Femur (tissue), 1 donor: ENCODE measurements at places on chromosomes 4 and X.

- DNase-seq = no peak
Measured at GRCh38 chrX:71994601-71995000, 84.0 kb downstream of the NHSL2 start.

DNA sequence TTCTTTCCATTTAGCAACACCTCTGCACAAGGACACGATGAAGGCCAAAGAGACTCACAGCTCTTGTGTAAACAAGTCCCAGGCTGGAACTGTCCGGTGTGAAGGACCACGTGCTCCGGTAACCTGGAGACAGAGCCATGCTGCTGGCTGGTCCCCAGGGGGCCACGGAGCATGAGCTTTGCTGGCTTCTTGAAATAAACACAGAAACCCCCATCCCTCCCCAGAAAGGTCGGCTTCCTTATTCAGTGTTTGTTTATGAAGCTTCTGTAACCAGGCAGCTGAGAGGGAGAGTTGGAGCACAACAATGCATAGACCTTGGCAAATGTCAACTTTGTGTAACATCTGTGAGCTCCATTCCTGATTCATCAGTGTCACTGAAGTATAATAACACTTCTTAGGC lies 109.4 kb downstream of the GPR143 start:
- peak; percentile 51 for DNase-seq

- no peak for DNase-seq
Measured at GRCh38 chr4:75654905-75655304, 18.3 kb downstream of the G3BP2 start.

- no peak for DNase-seq
Measured at GRCh38 chr4:141567326-141567915, 69.0 kb upstream of the IL15 start.

- DNase-seq = no peak
Measured at GRCh38 chr4:168503652-168504362, 7.0 kb downstream of the PALLD start.

DNA sequence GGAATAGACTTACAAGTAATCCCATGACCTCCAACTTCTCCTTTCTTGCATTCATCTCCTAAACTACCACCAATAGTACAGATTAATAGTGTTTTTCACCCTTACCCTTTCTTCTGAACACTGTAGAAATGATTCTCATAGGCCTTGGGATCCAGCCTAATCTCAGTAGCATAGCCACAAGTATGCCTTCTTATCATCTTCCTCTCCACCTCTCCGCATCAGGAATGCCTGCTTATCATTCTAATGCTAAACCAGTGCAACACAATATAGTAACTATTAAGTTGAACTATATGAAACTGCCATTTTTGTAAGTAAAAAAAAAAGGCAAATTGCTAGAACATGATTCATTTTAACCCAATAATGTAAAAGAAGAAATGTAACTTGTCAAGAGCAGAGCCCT lies 79.5 kb upstream of the IL2 start:
- no peak for DNase-seq

DNA sequence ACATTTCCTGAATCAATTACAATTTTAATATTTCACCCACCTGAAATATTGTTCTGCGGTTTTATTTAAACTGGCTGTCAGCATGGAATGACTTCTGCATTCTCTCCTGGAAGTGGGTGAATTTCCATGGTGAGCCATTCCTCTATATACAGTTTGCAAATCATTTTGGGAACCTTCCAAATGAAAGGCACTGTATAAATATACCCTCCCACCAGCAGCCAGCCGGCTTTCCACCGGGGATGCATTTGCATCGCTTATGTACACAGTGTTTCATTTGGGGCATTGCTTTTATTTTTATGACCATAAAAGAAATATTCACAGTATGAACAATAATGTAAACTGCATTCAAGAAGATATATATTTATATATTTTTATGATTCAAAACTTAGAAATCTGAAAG lies 4.7 kb upstream of the IL1RAPL1 start:
- no peak for DNase-seq

GRCh38 chr4:40234519-40235039 lies 37.7 kb downstream of the RHOH start:
- DNase-seq = no peak

DNA sequence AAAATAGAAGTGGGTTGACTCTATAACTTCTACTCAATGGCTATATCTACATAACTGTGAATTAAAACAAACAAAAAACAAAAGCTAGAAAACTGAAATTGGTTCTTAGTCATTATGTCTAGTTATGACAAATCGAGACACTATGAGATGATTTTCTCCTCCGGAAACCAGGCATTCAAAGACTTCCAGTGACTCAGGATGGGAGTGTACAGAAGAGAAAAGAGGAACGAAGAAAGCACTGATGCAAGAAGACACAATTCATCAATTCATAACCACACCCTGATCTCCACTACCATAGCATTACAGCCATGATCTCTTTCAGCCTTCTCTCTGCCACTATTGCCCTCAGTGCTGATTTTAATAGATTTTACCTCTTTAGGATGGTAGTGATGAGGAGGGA lies 253.6 kb downstream of the CBLL2 start:
- DNase-seq = no peak

DNA sequence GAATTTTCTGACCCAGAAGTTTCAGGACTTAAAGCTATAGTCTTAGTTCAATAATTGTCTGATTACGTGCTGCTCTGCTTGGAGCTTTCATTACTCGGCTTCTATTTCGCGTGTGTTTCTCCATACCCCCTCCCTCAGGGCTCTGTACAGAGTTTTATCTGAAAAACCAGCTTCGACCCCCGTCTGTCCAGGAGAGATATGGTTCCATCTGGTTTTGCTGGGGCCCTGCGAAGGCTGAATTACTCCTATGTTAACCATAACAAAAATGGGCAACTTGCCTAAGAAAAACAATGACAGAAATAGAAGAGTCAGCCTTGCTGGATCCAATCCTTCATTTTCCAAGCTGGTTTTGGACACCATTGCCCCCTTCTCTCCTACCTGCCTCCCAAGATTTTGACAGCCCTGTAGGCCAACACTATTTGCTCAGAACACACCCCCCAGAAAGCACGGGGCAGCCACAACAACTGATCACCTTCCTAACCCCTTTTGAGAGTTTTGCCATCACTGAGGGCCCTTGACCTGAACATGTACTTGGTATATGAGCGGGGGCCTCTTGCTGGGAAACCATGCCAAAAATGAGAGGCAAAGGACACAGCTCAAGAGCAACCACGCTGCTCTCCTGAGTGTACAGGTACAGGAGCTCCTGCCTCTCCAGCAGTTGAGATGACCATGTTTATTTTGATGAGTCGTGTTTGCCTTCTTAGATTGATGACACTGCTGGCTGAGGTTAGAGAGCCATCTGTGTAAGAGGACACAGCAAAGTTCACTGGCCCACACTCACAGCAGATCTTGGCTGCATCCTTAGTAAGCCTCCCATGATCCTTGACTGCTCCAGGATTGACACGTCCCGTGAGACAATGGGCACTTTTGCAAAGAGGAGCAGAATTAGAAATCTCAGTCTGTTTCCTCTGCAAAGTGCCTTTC lies 36.2 kb upstream of the ATP6AP2 start:
- no peak for DNase-seq

DNA sequence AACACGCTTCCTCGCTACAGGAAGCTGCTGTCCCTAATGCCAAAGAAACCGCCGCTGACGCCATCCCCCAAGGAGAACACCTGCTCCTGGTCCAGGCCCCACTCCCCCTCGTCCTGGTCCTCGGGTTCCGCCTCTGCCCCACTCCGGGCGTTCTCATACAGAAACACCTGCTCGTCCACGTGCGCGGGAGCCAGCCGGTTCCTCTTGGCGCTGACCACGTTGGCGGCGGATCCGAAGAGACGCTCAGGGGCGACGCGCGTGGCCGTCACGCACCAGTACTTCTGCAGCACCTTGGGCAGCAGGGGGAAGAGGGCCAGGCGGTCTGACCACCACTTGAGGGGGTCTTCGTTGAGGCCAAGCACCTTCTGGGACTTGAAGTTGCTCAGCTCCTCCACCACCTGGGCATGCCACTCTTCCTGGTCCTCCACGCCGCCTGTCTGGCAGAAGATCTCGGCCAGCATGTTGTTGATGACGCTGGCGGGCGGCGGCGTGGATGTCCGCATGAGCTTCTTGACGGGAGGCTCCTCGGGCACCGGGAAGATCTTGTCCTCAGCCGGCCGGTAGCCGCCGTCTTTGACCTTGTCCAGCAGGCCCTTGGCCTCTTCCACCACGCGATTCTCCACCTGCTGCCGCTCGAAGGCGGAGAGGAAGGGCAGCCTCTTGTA lies 12.0 kb downstream of the DHRSX start:
- DNase-seq = no peak

DNA sequence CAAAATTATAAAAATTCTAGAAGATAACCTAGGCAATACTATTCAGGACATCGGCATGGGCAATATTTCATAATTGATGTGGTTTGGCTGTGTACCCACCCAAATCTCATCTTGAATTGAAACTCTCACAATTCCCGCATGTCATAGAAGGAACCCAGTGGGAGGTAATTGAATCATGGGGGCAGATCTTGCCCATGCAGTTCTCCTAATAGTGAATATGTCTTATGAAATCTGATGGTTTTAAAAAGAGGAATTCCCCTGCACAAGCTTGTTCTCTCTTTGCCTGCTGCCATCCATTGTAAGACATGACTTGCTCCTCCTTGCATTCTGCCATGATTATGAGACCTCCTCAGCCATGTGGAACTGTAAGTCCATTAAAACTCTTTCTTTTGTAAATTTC lies 77.7 kb downstream of the DDX60 start:
- DNase-seq = no peak

GRCh38 chr4:25112366-25112994 lies 47.8 kb downstream of the SEPSECS start:
- DNase-seq = no peak

DNA sequence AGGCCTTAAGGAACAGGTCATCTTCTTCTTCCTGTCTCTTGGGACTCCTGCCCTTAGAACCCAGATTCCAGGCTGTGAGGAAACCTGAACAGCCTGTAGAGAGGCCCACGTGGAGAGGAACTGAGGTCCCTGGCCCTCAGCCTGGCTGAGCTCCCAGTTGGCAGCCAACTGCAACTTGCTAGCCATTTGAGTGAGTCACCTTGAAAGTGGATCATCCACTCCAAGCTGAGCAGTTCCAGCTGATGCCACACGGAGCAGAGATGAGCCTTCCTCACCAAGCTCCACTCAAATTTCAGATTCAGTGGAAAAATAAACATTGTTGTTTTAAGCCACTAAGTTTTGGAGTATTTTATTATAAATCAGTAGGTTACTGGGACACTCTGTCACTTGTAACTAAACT lies 392.5 kb downstream of the BCOR start:
- peak; percentile 62 for DNase-seq

GRCh38 chr4:139852612-139853269 lies 187.1 kb downstream of the MGST2 start:
- no peak for DNase-seq

DNA sequence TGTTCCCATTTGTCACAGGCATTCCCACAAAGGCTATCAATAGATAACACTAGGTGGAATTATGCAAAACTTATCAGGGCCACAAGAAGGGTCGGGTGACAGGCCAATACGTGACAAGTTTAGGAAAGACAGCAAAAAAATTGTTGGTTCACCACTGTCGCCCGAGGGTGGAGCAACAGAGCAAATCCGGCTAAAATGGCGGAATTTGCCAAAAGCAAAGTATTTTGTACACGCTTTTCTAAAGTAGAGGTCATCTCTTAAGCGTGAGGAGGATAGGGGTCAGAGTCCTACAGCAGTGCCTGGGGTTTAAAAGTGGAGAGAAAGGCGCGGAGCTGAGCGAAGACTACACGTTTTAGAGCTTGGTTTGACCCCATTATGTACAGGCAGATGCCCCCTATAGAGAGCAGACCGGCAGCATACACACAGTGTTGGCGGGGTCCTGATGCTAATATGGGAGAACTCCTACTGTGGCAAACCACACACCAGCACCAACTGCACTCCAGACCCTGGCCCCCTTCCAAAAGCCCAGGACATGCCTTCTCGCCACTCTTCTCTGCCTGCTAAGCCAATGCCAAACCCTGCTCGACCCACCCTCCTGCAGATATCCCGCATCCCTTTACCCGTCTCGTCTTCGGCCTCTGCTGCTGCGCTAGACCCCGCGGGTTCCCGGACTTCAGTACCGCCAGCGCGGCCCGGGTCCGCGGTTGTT lies 733 bp downstream of the CCNA2 start:
- DNase-seq = peak; percentile 57

GRCh38 chr4:118939169-118939783 lies 50.6 kb downstream of the SYNPO2 start:
- DNase-seq = no peak

- DNase-seq = no peak
Measured at GRCh38 chr4:62871078-62871477, 1538.2 kb downstream of the TECRL start.

GRCh38 chrX:103101299-103102042 lies 8.5 kb upstream of the NXF3 start:
- no peak for DNase-seq

DNA sequence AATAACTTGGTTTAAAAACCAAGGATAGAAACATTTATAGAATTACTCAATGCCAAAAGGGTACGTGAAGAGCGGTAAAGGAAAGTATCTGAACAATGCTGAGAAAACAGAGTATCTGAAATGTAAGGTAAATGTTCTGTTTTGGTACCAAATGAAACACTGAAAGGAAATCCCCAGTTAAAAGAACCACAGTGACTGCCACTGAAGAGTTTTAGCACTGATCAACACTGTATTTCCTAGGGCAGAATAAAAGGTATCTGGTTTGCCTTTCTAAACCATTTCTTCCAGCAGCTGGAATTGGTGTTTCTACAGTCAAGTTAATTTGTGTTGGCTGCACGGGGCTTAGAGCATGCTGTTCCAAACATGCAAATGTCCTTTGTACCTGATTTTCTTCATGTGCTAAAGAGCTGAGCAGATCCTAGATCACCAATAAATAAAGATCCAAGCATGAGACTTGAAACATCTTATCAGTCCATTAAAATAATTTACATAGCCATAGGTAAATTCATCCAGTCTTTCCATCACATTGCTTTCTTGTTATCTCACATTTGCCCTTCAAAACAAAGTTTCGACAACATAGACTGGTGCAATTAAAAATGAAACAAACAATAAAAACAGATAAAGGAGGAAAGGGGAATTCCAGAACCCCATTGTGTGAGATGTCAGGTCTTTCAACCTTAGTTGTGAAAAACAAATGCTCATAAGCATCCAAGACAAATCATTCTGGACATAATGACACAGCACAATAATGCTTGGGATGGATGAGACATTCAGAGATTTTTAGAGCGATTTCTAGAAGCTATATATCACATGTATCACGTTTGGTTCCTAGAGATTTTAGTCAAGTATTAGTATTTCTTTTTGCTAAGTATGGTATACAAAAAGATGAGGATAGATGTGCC lies 38.6 kb downstream of the MFAP3L start:
- DNase-seq = no peak

DNA sequence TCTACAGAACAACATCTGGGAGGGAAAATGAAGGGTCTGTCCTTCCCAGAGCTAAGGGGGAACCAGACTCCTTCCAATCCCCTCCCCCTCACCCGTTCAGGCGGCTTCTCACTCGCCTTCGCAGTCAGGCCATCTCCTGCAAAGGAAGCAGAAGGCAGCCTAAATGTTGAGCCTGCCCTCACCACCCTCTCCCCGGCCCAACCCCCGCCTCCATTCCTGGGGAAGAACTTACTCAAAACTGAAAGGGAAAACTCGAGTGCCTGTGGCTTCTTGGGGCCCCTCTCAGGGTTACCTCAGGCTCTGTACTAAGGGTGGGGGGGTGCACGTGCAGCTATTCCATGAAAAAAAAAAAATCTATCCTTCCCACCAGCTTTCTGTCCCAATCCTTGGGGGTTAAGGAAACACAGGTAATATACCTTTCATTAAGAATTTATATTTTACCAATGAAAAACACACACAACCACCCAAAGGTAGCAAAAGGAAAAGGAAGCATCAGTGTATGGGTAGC lies 2.4 kb downstream of the ZMYM3 start:
- no peak for DNase-seq
